CD4-positive, alpha-beta T cell treated with Interleukin-12 subunit alpha and Interleukin-12 subunit beta, for 1 hour (primary cell): ENCODE measurements at places on chromosomes 5 and 9.

GRCh38 chr5:97085459-97086181 is 56.8 kb downstream of the LIX1 start:
- no peak for DNase-seq

GRCh38 chr5:31397926-31398557 is 133.9 kb downstream of the DROSHA start:
- no peak for DNase-seq

DNA sequence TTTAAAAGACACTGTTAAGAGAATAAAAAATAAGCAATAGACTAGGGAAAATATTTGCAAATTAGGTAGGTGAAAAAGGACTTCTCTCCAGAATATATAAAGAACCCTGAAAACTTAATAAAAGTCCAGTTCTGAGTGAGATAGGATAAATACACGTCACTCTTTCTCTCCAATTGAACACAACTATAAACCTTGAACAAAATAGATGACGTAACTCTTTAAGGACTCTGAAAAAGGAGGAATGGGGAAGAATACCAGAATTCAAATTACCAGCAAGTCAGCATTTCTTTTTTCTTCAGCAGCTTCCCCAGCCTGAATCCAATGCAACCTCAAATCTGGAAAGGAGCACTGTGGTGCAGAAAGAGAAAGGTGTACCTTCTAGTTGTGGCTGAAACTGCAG is 6.8 kb upstream of the WDR41 start:
- DNase-seq: no peak

- no peak for DNase-seq
Measured at GRCh38 chr5:4420177-4420576, 720.0 kb upstream of the ADAMTS16 start.

DNA sequence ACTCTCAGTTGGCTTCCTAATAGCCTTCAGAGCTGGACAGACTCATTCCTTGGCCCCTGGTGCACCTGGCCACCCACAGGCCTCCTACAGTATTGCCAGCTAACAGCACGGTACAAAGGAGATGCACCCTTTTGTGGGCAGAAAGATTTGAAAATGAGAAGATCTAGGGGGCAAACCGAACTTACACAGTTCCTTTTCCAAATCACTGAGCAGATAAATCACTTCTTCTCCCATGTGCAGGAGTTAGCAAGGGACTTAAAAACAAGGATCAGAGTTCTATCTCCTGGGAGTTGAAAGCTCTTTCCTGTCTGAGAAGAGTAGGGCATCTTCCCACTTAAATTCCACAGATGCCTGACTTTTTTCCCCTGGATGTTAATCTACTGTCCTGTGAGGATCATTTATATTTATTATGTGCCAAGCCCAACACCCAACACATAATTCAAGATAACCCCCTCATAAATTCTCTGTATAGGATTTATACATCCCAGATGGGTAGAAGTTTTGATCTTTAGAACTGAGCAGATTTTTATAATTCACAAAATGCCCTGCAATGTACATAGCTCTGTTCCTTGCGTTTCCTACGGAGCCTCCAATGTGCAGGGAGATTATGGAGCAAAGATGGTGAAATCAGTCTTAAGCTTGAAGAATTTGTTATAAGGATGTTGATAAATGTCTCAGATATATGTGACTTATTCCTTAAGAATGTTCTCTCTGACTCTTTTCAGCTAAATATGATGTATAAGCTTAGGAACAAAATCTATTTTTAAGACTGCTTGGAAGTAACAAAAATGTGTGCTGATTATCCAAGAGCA is 207.2 kb upstream of the DAPK1 start:
- DNase-seq: no peak

DNA sequence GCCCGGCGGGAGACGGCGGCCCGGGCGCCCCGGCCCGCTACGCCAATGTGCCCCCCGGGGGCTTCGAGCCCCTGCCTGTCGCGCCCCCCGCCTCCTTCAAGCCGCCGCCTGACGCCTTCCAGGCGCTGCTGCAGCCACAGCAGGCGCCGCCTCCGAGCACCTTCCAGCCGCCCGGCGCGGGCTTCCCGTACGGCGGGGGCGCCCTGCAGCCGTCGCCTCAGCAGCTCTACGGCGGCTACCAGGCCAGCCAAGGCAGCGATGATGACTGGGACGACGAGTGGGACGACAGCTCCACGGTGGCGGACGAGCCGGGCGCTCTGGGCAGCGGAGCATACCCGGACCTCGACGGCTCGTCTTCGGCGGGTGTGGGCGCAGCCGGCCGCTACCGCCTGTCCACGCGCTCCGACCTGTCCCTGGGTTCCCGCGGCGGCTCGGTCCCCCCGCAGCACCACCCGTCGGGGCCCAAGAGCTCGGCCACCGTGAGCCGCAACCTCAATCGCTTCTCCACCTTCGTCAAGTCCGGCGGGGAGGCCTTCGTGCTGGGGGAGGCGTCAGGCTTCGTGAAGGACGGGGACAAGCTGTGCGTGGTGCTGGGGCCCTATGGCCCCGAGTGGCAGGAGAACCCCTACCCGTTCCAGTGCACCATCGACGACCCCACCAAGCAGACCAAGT is 723 bp downstream of the SNX18 start:
- peak; percentile 57 for DNase-seq

DNA sequence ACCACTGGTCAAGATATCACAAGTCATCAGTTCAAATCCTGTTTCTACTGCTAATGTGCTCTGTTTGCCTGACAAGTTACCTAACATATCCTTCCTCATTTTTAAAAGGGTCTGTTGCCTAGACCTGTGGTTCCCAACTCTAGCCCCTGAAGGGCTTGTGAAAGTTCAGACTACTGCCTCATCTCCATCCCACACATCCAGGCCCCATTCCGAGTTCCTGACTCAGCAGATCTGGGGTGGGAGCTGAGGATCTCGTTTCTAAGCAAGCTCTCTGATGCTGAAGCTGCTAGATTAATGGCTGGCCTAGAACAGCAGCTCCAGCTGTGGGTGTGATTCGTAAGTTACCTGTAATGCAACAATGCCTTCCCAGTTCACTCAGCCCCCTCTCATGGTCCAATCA is 32.5 kb downstream of the S1PR3 start:
- DNase-seq: no peak

DNA sequence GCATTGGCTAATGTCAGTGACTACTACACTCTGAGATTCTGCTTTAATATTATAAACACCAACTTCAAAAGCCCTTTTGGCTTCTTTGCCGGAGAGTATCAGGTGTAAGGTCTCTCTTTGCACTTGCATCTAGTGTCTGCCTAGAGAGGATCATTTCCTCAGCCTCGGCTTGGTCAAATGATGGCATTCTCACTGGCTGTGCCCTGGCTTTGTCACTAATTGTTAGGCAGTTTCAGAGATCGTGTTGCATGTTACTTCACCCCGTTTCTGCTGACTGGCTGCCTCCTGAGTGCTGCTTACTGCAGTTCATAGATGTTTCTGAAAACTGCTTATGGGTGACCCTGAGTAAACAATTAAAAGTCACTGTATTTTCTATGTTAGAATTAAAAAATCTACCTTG is 48.8 kb downstream of the SLC1A3 start:
- no peak for DNase-seq

GRCh38 chr9:99820685-99821395 is 845 bp upstream of the NR4A3 start:
- peak; percentile 58 for DNase-seq

DNA sequence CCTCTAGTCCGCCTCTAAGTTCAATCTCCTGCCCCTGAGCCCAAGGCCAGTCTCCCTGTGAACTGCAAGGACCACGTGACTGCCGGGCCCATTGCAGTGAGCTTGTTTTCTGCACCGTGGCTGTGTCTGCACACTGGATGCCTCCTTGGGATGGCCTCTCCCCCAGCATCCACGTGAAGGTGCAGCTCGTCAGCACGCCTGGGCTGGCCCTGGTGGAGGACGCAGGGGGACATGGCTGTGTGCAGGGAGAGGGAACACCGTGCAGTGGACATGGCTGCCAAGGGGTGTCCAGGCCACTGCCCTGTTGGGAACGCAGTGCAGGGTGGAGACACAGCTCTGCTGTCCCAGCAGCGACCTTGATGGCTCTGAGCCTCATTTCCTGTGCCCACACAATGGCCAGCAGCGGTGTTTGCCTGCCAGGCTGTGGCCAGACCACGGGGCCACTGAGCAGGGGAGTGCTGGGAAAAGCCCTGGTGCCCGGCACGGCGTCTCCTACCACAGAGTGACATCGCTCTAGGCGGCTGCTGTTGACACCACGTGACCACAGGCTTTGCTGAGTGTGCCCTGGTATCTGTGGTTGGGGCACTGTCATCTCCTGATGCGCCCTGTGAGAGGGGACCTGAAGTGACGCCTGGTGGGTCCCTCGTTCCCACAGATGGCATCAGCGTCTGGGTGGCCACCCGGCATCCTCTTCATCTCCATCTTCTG is 26.9 kb upstream of the EXOC3 start:
- no peak for DNase-seq

- DNase-seq: no peak
Measured at GRCh38 chr5:143524338-143524945, 121.0 kb upstream of the NR3C1 start.

DNA sequence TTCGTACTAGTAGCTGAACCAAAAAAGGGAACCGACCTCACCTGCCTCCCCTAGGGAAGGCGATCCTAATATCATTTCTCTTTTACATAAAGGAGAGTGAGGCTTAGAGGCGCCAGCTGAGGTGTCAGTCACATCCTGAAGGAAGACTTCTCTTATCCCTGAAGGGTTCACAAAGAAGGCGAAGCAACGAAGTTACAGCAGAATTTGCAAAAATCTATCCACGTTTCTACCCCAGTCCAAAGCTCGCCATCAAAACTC is 598 bp upstream of the KIAA1191 start:
- DNase-seq: no peak

- DNase-seq: no peak
Measured at GRCh38 chr9:119768266-119768665, 399.0 kb upstream of the BRINP1 start.

DNA sequence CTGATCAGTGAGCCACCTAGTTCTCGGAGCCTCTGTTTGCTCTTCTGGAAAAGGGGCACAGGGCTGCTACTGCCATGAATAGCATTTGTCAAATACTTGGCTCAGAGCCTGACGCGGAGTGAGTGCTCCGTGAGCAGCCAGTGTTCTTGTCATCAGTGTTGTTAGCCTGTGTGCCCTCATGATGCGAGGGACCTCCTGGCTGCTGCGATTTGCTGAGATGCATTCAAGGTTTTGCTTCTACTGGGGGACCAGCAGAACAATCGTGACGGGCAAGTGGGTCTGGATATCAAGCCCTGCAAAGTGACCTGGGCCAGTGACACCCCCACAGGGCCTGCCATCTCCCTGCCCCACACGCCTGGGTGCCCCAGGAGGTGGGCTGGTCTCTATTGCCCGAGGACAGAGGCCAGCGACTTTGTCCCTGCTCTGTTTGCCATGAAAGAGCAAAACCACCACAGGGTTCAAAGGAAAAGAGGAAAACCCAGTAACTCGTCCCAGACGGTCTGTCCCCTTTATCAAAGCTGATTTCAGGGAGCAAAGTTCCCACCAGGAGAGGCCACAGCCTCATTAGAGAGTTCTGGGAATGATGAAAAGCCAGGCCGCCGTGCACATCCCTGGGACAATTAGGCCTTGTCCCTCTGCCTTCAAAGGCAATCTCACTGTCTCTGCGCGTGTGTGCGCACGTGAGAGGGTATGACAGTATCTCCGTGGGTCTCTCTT is 86.5 kb upstream of the LMX1B start:
- no peak for DNase-seq

GRCh38 chr5:72597456-72597948 is 90.3 kb upstream of the ZNF366 start:
- DNase-seq: no peak

DNA sequence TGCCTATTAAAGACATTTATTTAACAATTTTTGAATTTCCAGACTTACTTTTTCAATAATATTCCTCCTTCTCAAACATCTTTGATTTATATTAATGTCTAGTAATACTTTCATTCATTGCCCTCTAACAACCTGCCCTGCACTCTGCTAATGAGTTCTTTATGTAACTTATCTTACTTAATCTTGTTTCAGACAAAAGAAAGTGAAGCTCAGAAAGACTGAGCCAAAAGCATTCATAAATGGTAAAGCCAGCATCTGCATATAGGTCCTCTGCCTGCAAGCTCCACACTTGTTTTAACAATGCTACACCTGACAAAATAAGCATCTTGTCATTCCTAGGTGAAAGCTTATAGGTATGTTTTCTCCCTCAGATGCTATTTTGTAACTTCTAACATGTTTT is 2.4 kb upstream of the TNPO1 start:
- DNase-seq: no peak

- DNase-seq: no peak
Measured at GRCh38 chr5:113807427-113807991, 294.0 kb downstream of the YTHDC2 start.

- DNase-seq: peak; percentile 32
Measured at GRCh38 chr5:32522429-32523143, 62.8 kb upstream of the SUB1 start.

DNA sequence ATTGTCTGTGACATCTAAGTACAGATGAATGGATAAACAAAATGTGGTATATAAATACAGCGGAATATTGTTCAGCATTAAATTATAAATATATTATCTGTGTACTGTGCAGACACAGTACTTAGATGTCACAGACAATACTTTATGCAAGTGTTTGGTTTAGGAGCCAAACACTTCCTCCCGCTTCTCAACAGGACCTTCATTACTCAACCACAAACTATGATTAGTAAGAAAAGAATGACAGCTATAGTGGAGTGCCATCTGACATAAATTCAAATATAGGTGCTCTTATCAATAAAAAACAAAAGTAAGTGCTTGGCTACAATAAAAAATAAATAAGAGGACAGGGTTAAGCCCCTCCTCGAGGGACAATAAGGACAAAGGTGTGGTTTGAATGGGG is 38.9 kb upstream of the STX17 start:
- DNase-seq: no peak

DNA sequence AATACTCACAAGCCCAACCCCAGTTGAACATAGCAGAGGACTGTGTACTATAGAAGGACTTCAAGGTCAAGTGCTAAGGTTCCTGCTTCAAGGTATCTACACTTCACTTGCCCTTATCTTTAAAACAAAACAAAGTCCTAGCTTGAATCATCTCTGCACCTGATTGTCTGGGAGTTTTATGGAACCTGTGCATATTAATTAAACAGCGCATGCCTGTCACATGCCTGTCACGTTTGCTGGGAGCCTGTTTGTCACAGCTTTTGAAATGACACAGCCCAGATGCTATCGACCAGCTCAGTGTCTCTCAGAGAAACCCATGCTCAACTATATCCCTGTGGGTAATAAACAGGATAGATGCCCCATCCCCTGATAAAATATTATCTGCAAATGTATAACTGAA is 476.0 kb downstream of the ZSWIM6 start:
- no peak for DNase-seq

DNA sequence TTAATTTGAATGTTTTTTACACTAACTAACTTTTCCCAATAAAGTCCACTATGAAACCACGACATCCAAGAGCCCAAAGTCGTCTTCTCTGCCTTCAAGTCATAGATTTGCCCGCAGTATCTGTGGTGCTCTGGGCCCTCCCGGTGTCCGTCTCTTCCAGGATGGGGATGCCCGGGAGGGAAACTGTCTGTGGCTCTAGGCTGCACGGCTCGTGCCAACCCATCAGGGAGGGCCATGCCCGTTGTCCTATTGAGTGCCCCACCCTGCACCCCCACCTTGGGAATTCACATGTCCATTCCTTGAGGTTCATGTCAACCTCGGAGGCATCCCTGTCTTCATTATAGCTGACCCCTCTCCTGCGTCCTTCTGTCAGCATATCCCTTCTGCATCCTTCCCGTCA is 59.8 kb upstream of the LRRTM2 start:
- no peak for DNase-seq

- DNase-seq: no peak
Measured at GRCh38 chr5:159833846-159834245, 82.4 kb upstream of the ADRA1B start.
